Left colon (tissue), 2 donors: ENCODE measurements at places on chromosomes 6 and 20.

DNA sequence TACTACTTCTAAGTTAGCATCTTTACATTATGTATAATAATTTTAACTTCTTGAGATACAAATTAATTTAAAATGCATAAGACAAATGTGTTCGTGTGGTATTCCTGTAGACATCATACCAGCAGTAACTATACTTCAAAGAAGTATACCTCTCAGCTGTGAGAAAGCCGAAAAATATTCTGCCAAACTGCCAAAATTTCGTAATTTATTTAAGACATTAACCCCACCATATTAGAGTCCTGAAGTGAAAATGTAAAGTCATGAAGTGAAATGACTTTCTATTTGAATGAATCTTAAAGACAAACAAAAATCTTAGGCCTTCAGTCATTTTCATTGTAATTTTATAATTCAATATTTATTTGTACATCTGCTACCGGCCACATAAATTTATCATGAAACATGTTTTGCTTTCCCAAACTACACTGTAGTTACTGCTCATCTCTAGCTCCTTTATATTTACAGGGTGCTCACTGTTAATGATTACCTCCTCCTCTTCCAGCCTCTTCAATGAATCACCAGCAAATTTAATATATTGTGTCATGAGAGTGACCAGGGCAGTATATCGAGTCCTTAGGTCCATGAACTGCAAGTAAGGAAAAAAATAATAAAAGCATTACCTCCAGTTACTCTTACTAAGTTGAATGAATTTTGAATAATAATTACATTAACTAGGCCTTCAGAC lies 18.5 kb downstream of the DST start:
- no peak for DNase-seq

DNA sequence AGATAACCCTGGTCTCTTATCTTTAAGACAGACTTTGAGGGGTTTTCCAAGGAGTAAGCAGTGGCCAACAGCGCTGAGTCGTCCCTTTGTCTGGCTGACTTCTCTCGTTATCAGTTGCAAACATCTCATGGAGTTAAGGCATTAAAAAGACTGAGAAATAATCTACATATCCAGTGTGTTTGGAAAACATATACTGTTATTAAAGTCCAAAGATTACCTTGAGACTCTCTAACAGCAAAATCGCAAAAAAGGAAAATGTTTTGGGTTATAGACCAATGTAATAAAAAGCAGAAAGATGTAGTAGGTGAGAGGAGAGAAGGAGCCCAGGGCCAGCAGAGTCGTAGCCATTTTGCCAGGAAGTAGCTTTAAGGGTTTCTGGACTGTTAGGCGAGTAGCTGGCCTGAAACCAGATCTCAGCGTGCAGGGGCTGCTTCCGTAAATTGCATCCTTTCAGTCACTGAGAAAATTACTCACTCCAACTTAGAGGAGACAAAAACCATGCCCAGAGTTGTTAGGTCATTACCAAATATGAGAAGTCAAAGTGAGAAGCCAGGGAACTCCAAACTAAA lies 24.6 kb downstream of the MYLK4 start:
- DNase-seq = no peak

GRCh38 chr6:83218646-83219045 lies 25.5 kb downstream of the RWDD2A start:
- DNase-seq = no peak

- no peak for DNase-seq
Measured at GRCh38 chr20:12316794-12317193, 399.1 kb downstream of the BTBD3 start.

DNA sequence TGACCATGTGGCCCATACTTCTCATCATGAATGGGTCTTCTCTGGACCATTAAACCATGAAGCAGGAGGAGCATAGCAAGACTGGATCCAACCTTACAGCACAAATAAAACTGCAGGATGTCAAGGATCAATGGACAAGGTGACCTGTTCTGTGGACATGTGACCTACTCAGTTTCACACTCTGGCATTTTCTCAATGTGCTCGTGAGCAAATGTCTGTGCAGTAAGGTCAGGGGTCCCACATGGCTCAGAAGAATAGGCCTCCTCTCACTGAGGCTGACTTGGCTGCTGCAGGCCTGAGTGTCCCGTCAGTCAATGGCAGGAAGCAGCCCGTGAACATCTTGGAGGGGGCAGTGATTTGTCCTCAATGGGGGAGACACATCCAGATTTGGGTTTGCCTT lies 60.2 kb upstream of the IL20RA start:
- no peak for DNase-seq

DNA sequence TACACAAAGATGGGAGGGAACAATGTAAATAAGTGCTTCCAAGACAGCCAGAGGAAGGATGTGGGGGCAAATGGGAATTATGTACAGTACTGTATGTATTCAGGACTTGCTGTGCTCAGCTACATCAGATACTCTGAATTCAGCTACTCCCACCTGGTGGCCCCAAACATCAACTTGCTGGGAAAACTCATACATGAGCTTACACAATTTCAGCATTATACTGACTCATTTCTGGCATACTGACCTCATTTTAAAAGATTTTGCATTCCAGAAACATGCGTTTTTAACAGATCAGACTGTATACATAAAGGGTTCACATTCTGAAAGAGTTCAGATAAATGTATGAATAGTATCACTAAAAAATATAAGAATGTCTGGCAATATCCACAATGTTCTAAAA lies 59.7 kb downstream of the GPX5 start:
- DNase-seq = no peak

DNA sequence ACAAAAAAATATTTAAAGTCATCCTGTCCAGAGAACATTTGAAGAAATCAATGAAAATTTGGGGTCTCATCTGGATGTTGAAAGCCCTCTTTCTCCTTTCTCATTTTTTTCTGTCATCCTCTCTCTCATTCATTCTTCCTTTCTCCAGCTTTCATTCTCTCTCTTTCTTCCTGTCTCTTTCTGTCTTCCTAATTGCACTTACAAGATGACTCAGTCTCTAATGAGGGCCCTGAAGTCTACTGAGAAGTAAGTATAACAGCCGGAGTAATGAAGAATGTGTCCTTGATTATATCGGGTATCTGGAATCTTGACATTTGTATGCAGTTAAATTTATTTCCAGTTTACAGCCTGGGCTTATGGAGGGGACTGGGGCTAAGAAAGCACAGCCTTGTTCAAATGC lies 232.2 kb upstream of the SULF2 start:
- DNase-seq = no peak

DNA sequence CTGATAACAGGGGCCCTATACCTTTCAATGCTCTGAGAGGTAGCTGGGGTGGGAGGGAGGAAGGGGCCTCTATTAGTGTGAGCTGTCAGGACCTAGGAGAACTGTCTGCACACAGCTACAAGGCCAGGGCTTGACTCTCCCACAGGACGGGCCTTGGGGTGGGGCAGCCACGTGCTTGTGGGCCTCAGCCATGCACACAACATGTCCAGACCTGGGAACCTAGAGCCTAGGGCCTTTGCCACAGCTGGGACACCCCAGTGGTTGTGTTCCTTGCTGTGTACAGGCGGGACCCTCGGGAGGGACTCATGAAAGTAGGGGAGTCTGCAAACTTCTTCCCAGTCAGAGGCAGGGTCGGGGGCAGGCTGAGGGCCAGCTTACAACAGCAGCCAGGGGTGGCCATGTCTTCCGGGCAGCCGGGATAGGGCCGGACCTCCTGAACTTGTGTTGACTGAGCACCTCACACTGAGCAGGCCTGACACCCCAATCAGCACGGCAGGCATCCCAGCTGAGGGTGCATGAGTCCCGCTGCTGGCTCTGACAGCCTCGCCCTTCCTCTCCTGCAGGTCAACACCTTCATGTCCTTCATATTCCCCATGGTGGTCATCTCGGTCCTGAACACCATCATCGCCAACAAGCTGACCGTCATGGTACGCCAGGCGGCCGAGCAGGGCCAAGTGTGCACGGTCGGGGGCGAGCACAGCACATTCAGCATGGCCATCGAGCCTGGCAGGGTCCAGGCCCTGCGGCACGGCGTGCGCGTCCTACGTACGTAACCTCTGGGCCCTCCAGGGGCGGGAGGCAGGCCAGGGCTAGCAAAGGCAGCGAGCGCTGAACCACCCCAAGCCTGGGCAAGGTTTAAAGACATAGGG lies 41.9 kb upstream of the MRGBP start:
- DNase-seq = no peak

DNA sequence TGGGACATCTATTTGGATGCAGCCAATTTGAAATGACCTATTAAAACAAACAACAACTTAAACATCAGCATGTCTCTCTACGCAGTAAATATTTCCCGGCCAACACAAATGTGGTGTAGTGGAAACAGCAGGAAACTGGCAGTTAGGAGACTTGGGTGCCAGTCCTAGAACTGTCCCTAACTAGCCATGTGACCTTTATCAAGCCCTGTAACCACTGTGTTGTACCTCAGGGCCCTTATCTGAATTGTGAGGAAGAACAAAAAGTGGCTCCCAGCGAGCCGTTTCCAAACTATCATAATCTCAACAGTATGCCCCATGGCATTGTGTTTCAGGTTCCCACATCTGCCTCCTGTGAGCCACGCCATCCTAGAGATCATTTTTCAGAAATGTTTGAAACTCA lies 124.5 kb downstream of the IMPG1 start:
- DNase-seq = no peak

GRCh38 chr6:106765496-106765895 lies 136.1 kb downstream of the QRSL1 start:
- DNase-seq = no peak

DNA sequence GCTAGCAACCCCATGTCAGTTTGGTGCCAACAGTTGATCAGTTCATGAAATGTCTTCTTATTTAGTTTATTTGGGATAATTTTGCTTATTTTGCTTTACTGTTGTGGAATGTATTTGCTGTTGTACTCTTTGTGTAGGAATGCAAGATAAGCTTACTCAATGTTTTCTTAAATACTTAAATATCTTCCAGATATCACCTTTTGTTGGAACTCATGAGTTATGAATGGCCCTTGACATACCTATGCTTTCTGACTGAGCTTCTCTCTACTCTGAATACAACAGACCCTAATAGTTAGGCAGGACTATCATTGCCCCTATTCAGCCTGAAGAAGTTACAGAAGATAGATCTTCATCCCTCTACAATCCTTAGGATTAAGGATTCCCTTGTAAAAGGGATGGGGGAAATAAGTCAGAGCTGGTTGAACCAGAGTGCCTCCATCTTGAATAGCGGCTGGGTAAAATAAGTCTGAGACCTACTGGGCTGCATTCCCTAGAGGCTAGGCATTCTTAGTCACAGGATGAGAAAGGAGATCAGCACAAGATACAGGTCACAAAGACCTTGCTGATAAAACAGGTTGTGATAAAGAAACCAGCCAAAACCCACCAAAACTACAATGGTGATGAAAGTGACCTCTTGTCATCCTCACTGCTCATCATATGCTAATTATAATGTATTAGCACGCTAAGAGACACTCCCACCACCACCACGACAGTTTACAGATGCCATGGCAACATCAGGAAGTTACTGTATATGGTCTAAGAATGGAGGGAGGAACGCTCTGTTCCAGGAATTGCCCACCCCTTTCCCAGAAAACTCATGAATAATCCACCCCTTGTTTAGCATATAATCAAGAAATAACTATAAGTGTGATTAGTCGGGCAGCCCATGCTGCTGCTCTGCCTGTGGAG lies 196.9 kb downstream of the AKAP7 start:
- no peak for DNase-seq

- DNase-seq = no peak
Measured at GRCh38 chr20:31845300-31845863, at the start of gene FOXS1. FOXS1 (minus strand) TSS chr20:31845604; CDS start chr20:31845542, 62 bp downstream.

- DNase-seq = no peak
Measured at GRCh38 chr20:10925767-10926166, 252.0 kb upstream of the JAG1 start.

- no peak for DNase-seq
Measured at GRCh38 chr6:75430631-75431325, 62.8 kb downstream of the FILIP1 start.

DNA sequence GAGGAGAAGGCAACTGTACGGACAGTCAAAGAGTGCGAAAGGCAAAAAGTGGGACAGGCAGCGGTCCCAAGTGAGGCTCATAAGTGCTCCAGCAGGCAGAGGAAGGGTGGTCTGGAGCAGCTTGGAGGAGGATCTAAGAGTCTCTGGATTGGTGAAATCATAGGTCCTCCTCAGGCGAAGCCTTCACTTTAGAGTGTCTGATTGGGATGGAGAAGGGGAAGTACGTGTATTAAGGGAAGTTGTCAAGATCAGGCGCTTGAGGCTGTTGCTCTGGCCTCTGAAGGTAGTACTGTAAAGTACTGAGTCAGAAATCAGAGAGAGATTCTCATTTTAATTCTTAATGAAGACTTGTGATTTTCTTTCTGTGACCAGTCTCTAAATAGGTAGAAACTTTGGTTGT lies 185.6 kb downstream of the KIF16B start:
- DNase-seq = no peak

- no peak for DNase-seq
Measured at GRCh38 chr6:17957498-17957897, 29.9 kb downstream of the KIF13A start.

DNA sequence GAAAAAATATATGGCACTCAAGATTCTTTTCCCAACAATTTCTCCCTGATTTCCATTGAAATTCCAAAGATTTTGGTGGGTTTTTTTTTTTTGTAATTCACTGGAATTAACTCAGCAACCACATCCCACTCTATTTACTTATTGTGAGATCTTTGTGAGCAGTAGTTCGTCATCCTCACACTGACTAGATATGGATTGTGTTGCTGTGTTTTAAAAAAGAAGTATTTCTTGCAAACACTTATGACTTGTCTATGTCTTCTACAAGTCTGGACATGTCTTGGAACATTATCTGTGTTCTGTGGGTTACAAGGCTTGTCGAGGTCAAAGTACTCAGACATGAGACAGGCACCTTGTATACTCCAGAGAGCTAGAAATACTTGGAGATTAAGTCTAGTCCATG lies 7.3 kb upstream of the TENT5A start:
- no peak for DNase-seq

- no peak for DNase-seq
Measured at GRCh38 chr20:49475292-49476015, 7.0 kb downstream of the KCNB1 start.

DNA sequence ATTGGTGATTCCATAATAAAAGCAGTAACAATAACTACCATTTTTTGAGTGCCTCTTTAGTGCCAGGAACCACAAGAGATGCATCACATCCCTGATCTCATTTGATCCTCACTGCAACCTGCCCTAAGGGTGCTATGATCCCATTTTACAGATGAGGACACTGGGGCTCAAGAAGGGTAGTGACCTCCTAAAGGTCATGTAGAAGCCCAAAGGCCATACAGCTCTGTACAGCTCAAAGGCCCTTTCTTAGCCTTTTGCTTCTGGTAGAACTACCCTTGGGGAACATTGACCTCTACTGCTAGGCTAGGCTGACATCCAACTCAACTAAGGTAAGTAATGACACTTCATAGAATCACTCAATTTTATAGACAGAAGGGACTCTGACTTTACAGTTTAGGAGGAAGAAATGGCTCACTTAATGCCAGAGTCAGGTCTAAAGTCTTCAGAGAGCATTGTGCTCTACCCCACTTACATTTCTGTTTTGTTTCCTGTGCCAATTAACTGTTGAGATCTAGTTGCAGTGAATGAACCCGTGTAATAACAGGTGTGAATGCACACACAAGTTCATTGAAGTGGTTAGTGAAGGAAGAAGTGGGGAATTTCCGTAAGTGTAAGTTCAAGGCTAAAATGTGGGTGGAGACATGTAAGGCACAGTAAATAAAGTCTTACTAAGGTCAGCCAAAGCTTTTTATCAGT lies 10.7 kb downstream of the SLC9A8 start:
- no peak for DNase-seq

GRCh38 chr6:152783217-152783878 lies 32.8 kb downstream of the VIP start:
- no peak for DNase-seq
